SW 1271 (cell line): ENCODE measurements at places on chromosomes 2 and 18.

DNA sequence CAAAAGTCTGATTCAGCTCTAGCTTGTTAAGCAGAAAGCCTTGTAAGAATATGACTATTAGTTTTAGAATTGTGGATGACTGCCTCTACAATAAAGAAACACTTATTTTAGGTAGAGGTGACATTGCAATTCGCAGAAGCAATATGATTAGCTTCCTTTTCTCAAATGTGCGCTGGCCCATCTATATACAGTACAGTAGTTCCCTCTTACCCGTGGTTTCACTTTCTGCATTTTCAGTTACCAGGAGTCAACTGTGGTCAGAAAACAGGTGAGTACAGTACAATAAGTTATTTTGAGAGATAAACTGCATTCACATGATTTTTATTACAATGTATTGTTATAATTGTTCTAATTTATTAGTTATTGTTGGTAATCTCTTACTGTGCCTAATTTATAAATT lies 405.1 kb downstream of the GPD2 start:
- DNase-seq, result no peak

DNA sequence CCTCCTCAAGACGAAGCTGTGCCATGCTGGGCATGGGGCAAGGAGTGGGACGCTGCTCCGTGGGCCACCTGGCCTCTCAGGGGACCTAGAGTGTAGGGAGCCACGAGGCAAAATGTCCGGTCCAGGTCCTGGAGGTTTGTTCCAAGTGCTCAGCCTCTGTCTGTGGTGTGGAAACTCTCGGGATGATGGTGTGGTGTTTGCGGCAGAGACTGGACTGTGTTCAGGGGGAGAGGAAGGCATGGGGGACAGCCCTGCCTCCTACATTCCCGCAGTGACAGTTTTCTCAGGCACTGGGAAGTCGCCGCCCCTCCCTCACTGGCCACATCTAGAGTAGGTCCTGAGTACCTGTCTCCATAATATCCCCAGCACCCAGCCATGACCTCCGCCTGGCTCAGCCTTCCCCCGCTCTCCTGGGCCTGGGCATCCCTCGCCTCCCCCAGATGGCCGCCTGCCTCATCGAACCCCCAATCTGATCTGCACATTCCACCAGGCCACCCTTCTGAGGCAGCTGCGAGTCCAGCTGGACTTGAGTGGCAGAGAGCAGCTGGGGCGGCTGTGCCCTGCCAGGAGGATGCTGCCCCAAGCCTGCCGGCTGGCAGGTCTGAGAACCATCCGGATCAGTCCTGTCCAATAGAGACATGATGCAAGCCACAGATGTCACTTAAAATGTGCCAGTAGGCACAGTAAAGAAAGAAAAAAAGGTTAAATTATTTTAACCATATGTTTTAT lies 6.2 kb downstream of the KCNIP3 start:
- no peak for DNase-seq

DNA sequence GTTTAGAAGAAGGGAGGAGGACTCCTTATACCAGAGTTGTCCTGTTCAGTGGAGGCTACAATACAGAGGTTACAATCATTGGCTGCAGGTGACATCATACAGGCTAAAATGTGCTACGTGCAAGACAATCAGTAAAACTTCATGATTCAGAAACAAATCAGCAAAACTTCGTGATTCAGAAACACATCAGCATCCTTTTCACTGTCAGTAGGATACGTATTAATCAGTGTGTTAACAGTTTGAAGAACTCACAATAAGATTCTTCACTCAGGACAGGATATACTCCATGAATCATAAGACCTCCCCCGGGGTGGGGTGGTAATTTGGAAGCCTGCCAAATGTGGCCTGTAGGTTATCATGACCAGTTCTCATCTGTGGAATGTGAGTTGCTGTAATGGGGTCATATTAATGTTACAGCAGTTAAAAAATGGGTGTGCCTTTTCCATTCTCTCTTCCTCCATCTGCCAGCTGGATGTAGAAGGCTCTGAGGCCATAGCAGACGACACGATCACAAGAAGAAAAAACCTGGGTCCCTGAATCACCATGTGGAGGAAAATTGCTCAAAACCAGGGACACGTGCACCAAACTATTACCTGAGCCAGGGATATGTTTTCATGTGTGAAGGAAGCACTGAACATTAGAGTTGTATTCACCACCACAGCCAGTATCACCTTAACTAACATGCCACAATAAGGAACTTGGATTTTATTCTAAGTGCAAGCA lies 134.8 kb upstream of the CREB1 start:
- peak; percentile 94 for DNase-seq

GRCh38 chr2:26144953-26145680 lies 27.8 kb upstream of the GAREM2 start:
- peak; percentile 60 for DNase-seq

DNA sequence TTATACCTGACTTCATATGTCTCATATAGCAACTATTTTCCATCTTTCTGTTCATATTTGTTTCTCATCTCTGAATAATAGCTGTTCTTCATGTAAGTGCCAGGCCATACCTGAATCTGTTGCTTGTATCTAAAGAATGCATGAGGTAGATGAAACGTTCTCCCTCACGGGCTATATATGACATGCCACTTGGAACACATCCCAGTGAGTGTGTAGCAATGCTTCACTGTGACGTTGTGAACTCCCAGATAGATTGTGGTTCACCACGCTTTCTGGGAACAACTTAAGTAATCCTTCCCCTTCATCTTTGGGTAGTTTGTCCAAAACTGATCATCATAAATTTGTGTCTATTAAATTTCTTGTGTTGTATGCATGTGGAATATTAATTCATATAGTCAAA lies 60.1 kb downstream of the RDH14 start:
- no peak for DNase-seq

DNA sequence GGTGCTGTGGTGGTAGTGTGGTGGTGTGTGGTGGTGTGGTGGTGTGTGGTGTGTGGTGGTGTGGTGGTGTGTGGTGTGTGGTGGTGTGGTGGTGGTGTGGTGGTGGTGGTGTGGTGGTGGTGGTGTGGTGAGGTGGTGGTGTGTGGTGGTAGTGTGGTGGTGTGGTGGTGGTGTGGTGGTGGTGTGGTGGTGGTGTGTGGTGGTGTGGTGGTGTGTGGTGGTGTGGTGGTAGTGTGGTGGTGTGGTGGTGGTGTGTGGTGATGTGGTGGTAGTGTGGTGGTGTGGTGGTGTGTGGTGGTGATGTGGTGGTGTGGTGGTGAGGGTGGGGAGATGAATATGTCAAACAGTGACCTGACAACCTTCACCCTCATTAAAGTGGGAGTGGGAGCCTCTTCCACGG lies 55.6 kb upstream of the DLGAP1 start:
- DNase-seq, result no peak

DNA sequence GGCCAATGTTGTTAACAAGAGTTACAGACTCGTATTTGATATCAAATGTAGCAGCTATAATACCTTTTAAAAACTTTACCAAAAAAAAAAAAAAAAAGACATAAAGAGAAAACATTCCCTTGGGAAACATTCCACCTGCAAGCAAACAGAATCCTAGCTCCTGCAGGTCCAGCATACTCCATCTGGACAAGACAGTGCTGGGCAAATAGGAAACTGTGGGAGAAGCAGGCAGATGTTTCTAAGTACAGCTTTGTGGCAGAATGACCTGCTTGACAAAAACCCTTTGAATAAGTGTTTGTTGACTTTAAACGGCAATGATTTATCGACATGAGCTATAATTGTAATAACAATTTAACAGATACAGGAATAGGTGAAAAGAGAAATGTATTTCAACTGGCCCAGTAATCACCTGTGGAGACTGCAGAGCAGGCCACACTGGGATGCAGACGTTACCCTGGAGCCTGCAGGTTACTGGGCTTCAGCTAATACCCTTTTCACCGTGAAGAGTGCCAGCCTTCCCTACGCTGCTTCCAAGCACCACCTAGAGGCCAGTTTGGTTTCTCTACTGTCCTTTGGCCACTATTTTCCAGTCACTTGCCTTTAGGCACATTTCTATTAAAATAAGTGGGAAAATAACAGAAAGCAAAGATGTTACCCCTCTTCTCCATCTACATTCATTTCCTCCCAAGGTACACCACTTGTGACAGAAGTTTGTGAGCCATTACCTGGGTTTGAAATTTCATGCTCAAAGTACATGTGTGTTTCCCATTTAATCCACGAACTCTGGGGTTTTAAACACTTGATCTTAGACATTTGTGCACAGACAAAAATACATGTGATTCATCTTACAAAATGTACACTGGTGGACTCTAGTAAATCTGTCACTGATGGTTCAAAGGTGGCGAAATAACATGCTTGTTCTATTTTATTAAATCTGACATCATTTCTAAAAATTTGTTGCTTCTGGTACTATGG lies 96.9 kb upstream of the ZNF397 start:
- DNase-seq, result peak; percentile 43

GRCh38 chr2:241905716-241906377 lies 36.3 kb downstream of the RTP5 start:
- DNase-seq, result no peak

GRCh38 chr2:121031568-121032340 lies 253.2 kb downstream of the TFCP2L1 start:
- DNase-seq, result no peak

GRCh38 chr2:170002096-170002495 lies 174.8 kb downstream of the UBR3 start:
- DNase-seq, result no peak

- DNase-seq, result no peak
These were observed 98.4 kb upstream of the NCKAP5 start for GRCh38 chr2:133666621-133667020.

GRCh38 chr2:235146871-235147565 lies 195.2 kb downstream of the SH3BP4 start:
- no peak for DNase-seq

DNA sequence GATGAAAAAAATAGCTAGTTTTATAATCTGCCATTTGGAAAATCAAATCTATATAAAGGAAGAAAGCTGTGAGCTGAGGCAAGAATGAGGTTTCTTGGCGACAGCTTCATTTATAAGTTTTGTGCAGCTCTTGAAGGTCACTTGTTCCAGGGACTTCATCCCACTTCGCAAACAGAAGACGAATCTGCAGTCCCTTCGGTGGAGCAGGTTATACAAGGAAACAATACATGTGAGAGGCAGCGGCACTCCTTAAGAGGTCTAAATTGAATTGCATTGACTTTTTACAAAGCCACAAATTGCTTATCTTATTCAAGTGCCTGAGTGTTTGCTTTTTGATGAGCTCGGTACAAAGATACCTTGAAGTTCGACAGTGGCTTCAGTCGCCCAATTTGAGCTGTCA lies 72.2 kb downstream of the C1QL2 start:
- no peak for DNase-seq

- no peak for DNase-seq
These were observed 92.7 kb upstream of the MGAT5 start for GRCh38 chr2:134161170-134161547.

GRCh38 chr2:88469202-88470114 lies 17.0 kb upstream of the FOXI3 start:
- no peak for DNase-seq

DNA sequence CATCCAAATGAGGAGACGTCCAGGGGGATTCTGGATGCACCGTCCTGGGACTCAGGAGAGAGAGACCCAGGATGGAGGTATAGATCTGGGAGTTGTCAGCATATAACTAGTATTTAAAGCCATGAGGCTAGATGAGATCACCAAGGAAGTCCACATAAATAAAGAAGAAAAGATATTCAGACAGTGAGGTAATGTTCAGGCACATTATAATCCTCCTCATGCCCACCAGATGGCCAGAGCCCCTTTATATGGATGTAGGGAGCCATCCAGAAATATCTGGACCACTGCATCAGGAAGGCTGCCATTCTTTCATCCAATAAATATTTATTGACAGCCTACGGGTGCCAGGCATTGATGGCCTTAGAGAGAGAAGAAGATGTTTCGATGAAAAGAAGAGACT lies 21.2 kb upstream of the NCKAP5 start:
- no peak for DNase-seq

- peak; percentile 52 for DNase-seq
These were observed 69.6 kb downstream of the MAP4K4 start for GRCh38 chr2:101766871-101767739.

- DNase-seq, result no peak
These were observed 49.3 kb downstream of the ALPK2 start for GRCh38 chr18:58579561-58580047.

- DNase-seq, result no peak
These were observed 103.0 kb downstream of the AP1S3 start for GRCh38 chr2:223734346-223734745.

DNA sequence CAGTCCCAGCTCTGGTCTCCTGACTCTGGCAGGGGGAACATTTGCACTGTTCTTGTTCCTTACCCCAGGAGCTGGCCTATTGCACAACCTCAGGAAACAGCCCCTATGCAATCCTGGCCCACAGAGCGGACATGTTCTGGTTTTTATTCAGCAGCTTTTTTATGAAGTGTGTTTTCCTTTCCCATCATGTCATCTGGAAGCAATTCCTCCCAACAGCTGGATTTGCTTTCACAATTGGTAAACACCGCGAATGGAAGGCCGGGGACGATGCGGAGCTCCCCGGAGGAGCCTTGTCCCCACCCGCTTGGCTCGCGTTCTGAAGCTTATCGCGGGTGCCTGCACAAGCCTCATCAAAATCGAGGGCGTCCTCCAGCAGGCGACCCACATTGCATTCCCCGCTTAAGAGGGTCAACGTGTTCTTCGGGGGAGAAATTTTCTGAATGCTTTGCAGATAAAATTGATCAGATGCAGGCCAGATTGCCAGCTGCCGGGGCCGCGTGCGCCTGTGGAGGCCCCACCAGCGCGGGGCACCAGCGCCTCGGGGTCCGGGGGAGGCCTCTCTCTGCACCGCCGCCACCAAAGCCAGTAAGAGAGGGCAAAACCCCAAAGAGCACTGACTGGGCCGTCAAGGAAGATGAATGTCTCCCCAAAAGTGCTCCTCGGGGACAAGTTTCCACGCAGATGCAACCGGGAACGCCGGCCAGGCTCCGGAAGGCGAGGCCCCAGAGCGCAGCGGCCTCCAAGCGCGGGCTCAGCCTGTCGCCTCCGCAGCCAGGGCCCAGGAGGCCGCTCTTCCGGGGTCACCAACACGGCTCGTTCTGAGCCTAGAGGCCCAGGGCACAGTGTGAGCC lies 60.3 kb upstream of the SP3 start:
- DNase-seq, result no peak

DNA sequence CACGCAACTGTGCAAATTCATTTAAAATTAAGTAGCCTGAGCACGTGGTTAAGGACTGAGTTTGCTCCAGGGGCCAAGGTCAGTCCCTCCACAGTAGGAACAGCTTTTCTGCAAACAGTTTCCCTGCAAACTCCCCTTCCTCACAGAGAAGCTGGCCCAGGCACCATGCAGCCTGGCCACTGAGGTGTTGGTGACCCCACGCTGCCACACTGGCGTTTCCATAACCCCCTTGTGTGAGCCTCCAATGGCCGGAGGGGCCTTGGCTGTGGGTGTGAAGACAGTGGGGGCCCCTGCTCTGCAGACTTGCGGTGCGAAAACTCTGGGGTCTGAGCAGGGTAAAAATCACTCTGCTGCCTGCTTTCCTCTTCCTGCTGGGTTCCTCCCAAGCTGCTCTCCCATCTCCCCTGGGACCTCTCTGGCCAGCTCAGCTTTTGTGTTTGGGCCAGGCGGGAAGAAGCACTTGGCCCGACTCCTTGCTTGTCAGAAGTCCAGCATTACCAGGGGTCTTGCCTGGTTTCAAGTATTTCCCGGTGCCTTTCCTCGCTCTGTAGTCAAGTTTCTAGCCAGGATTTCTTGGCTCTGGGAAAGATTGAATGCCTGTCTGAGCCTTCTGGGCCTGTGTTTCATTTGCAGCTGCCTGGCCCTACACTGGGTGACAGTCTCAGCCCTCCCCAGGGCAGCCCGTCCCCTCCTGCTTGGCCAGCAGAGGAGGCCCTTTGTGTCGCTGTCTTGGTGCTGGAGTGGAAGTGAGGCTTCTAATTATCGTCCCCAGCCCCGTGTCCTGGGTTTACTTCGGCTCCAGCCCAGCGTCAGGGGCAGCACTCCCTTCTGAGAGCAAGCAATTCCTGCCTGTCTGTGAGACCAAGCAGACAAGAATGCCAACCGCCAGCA lies 131.4 kb upstream of the SLC1A4 start:
- no peak for DNase-seq
